ENCODE measurements at places on chromosomes 5 and 9.
A peak's percentile ranks its signal among the peaks of the same experiment; 100 is the strongest.

DNA sequence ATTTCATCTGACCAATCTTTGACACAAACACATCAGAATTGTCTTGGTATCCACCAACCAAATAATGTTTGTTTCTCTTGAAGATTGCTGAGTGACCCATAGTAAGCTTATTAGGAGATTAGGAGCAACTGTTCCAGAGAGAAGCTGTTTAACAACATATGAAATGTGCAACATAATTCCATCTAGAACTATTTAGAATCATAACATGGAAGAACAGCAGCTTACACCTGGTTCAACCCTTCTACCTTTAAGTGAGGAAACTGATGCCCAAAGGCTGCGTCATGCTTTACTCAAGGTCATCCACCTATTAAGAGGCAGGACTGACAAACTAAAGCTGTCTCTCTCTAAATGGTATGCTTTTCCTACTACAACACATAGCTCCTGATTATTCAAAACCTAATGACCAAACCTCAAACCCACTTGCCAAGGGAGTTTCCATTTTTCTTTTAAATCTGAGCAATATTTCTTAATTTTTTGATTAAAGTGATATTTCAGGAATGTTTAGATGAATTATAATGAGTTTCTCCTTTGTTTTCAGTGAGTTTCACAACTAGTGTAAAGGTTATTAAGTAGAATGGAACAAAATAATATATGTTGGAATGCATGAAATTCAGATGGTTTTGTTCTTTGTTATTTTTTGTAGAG is 545.9 kb downstream of the RAB3C start:
- no peak for DNase-seq

- DNase-seq, result no peak
Measured at GRCh38 chr5:112186401-112186990, 232.6 kb downstream of the EPB41L4A start.

- no peak for DNase-seq
Measured at GRCh38 chr5:10333154-10334006, 20.1 kb upstream of the MARCHF6 start.

DNA sequence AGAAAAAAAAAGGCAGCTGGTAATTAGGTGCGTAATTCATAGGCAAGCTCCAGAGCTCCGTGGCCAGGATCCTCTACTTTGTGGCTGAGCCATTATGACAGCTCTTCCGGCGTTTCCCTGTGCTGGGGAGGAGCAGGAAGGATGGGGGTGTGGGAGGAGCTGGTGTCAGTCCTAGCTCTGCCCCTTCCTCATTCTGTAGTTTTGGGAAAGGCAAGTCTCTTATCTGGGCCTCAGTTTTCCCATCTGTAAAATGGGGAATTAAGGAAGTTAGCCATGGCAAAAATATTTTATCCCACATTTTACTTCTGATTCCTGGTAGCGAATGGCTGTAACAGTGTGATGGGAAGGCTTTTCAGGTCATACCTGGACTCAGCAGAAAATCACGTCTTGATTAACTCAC is 81.1 kb downstream of the SEC61B start:
- no peak for DNase-seq

GRCh38 chr5:24215114-24215513 is 429.7 kb downstream of the CDH10 start:
- no peak for DNase-seq

- DNase-seq, result peak; percentile 14
Measured at GRCh38 chr5:50967563-50968355, 301.3 kb downstream of the PARP8 start.
